Hippocampal formation (tissue), 2 donors: ENCODE measurements at places on chromosomes 16 and 17.

DNA sequence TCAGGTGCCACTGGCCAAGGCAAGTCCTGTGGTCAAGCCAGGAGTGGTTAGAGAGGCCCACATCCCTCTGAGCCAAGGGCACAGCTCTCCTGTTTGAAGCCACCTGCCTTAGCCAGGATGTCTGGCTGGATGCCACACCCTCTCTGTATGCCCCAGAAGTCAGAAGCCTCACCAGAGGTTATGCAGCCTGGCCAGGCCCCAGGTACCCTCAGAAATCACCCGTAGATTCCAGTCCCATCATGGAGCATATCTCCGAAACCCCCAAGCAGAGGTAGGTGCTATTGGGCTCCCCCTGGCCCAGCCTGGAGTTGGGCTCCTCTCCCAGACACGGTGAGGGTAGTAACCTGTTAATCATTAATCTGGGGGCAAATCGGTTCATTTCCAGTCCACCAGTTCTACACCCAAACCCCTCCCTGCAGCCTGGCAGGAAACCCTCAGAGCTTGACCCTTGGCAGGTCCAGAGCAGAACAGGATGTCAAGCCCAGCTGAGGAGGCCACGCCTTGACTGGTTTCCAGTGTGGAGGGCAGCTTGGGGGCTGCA, 60.6 kb upstream of the TMEM97 start:
- DNase-seq, result no peak

DNA sequence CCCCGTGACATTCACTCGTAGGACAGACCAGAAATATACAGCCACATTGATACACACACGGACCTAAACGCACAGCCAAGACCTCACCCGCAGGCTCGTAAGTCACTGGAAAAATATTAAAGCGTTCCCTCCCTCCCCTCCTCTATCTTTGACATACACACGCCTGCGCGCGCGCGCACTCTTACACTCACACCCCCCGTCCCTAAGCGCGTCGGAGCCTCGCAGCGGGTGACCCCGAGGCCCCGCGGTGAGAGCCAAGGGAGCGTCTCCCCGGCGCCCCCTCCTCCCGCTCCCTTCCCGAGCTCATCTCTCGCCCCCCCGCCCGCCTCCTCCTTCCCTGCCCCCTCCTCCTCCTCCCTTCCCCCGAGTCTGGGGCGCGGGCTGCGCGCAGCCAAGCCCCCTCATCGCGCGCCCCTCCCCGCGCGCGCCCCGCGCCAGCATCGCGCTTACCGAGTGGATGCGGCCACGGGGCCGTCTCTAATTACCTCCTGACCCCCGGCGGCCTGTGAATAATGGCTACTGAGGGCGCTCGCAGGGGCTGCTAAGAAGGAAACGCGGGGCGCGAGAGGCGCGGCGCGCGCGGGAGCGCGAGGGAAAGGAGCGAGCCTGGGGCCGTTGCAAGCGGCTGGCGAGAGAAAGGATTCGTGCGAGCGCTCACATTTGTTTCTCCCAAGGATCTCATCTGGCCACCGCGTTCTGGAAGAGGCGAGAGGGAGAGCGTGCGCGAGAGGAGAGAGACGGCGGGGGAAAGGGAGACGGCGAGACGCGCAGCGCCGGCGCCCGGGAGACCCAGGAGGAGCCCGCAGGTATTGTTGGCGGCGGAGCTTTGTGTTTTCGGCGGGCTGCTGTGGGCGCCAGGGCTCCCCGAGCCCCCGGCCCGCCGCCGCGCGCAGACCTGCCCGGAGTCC, 42.4 kb downstream of the RAI1 start:
- no peak for DNase-seq

DNA sequence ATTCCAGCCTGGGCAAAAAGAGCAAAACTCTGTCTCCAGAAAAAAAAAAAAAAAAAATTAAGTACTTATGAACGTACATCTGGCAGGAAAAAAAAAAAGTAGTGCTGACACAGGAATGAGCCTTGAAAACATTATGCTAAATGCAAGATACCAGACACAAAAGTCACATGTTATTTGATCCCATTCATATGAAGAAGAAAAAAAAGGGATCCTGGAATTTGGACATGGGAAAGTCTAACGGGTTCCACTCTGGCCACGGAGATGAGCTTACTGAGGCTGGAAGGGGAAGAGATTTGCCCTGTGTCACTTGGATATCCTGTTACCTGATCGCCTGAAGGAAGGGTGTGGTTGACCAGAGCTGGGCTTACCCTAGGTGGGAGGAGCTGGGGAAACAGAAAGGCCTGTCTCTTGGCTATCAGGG, 251.9 kb downstream of the PARN start:
- no peak for DNase-seq

GRCh38 chr16:87881324-87882200, 12.3 kb upstream of the SLC7A5 start:
- no peak for DNase-seq

GRCh38 chr17:14427900-14428647, 127.2 kb downstream of the HS3ST3B1 start:
- DNase-seq, result no peak

- DNase-seq, result no peak
Measured at GRCh38 chr17:4998027-4998731, 429 bp downstream of the KIF1C start.

GRCh38 chr16:78499399-78499798, 399.9 kb downstream of the WWOX start:
- DNase-seq, result no peak

GRCh38 chr17:59416184-59416583, 84.7 kb downstream of the YPEL2 start:
- no peak for DNase-seq

DNA sequence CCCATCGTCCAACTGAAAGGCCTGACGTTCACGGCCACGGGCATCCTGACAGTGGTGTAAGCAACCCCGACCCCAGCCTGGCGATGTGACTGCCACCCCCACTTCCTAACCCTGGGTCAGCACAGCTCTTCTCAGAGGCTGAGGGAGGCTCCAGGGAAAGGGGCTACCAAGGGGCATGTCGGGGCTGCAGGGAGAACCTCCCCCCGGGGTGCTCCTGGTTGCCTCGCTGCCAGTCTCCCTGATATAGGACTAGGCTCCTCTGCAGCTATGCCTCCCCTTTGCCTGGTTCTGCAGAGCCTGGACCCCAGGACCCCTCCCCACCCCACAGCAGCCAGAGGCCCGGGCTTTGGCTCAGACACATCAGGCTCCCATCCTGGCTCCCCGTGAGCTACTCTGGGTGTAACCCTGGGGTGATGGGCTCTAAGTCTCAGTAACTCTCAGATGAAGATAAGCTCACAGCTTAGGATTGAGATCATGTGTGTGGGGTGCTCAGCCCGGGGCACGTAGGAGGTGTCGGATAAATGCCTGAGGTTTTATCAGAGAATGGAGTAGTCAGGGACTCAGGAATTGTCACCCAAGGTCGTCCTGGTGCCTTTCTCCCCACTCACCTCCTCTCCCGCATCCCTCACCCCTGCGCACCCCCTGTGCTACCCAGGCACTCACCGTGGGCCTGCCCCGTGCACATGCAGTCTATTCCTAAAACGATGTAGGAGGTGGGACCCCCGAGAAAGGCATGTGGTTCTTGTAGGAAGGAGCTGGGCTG, 10.6 kb downstream of the ITGAD start:
- no peak for DNase-seq

DNA sequence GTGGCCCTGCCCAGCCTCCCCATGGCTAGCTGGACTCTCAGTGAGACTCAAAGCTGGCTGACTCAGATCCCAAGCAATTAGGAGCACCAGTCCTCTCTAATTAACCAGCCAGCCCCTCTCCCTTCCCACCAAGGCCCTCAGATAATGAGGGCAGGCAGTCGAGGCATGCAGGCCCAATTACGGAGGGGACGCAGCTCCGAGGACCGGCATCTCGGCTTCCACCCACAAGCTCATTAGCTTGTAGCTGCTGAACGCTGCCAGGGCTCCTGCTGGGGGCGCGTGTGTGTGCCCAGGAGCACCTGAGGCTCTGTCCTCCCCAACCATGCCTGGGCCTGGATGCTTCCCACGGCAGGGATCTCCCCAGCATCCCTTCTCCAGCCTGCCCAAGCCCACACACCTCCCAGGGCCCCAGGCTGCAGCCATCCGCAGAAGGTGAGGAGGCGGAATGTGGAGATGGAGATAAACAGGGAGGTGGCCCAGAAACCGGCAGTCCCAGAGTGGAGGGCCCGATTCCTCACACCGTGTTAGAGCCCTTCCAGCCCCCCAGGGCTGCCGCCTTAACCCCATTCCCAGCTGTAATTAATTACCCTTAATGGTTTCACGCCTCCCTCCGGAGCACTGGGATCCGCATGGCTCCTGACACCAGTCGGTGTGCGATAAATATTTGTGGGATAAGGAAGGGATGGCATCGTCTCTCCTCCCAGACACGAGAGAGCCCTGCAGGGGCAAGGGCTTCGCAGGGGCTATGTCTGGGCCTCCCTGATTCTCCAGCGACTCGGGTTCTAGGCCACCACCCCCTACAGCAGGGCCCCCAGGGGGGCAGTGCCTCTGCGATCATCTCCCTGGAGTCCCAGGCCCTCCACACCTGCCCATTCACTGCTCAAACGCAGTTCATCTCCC, 42.2 kb downstream of the RPH3AL start:
- DNase-seq, result no peak

DNA sequence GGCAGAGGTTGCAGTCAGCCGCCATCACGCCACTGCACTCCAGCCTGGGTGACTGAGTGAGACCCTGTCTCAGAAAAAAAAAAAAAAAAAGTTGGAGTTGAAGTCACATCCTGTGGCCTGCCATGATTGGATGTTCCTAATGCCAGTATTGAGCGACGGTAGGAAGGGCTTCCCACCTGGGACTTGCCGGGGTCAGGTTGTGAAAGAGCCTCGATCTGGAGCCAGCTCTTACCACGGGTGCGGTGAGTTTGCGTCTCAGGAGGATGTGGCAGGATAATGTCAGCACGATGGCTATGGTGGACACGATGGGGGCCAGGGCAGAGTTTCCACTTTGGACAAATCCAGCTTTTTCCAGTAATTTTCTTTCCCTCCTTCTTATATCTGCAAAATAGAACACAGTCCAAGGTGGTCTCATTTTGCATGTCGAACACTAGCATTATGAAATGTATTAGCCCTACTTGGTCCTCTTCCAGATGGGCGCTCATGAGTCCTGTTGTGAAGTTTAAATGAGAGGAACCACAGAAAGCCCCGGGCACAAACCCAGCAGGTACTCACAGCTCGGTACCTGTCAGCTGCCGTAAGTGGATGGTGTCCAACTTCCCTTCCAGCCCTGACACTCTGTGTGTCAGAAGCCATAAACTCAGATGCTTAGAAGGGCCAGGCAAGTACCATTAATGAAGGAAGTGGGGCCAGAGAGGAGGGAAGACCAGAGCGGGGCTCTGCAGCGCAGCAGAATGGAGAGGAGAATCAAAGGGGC, 22.2 kb downstream of the ABCC12 start:
- DNase-seq, result no peak

GRCh38 chr17:58630883-58631522, 60.8 kb downstream of the TEX14 start:
- DNase-seq, result no peak

DNA sequence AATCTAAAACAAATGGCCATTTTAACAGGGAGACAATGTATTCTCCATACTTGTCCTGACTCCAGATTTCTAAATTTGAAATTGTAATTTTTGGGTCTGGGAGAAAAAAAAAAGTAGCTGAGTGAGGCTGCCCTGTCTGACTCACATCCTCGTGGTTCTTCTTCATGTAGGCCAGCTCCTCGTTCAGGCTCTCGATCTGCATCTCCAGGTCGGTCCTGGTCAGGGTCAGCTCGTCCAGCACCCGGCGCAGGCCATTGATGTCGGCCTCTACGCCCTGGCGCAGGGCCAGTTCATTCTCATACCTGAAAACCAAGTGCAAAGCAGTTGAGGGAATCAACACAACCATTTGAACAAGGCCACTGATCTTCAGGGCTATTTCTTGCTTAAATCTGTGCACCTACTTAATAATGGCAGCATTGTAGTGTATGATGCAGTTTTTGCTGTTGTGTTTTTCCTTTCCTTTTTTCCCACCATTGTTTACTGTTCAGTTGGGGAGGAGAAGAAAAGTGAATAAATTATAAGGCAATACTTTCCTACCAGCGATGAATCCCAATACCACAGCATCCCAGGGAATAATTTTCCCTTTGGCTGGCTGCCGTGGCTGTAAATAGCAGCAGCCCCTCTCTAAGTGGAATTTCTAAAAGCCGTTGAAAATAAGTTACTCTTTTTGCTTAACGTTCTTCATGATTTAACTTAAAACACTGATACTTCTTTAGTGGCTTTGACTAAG, 2.2 kb downstream of the KRT12 start:
- no peak for DNase-seq

GRCh38 chr17:8354236-8354635, 14.6 kb downstream of the ODF4 start:
- no peak for DNase-seq

- DNase-seq, result no peak
Measured at GRCh38 chr16:53991754-53992378, 287.9 kb downstream of the FTO start.

GRCh38 chr16:22786284-22786683, 27.7 kb upstream of the HS3ST2 start:
- DNase-seq, result no peak

DNA sequence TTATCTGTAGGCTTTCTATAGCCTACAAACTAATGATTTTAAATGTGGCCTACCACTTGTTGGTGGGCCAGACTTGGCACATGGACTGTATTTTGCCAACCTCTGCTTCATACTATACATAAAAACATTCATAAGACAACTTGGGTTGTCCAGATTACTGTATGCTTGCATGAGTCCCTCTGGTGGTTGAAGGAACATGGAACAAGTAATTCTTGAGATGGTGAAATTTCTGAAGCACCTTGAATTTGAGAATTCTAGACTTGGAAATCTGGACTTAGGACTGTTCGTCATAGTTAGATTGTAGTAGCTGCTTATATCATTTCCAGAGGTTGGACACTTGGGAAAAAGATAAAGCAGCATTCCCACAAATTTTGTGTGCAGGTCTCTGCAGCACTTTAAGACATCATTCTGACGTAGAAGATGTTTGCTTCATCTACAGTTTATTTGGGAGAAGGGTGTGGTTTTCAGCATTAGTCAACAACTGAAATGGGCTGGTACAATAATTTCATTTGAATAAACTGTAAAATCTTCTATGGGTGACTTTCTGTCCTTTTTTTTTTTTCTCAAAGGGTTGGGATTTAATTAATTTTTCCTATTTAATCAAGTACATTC, 31.2 kb downstream of the NFATC3 start:
- no peak for DNase-seq

DNA sequence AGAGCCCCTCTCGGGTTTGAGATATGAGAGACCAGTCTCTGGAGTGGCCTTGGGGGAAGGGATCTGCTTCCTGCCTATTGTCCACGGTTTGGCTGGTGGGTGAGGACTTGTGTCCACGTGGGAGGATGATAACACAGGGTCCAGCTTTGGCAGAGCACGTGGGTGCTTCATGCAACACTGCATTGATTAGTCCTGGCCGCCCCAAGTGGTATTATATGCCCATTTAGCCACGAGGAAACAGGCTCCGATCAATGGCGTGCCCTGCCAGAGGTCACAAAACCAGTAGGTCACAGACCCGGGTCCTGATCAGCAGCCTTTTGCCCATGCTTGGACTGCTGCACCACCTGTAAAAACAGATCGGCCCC, 141.6 kb downstream of the RGS9 start:
- DNase-seq, result no peak
